ENCODE measurements at places on chromosomes 4 and X.

DNA sequence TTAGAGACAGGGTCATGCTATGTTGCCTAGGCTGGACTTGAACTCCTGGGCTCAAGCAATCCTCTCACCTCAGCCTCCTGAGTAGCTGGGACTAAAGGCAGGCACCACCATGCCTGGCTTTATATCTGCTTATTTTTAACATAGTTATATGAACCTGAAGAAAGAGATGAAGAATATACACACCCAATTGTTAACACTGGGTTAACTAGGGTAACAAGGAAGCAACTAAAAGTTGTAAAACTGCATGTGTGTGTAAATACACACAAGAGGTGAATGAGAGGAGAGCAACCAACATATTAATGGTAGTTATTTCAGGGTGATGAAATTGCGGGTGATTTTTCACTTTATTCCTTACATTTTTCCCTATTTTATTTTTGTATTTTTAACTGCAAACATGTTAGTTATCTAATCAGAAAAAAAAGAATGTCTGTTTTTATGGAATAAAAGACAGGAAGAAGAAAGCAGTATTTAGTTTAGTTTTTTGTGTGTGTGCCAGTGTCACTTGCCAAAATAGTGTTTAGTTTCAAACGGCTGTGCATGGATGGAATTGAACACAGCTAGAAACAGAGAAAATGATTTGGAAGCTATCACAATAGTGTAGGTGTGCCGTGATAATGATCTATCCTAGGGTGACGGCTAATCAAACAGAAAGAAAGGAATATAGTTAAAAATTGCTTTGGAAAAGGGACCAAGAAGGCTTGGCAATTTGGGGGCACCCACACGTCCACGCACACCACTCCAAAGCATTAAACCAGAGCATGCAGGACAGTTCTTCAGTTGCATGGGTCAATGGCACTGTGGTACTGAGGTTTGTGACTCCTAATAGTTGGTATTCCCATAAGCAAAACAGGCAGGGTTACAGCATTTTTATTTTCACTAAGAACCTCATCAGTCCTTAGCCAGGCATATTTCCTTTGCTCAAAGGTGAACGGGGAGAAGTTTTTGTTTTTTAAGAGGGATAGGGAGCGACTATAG, 89.1 kb upstream of the KLHL13 start:
- DNase-seq, result no peak

- no peak for DNase-seq
Observed at GRCh38 chr4:125319311-125319710, 4.6 kb downstream of the FAT4 start.

- DNase-seq, result no peak
Observed at GRCh38 chr4:54277691-54278090, 48.6 kb downstream of the PDGFRA start.

GRCh38 chr4:152992027-152992426, 55.9 kb downstream of the FHDC1 start:
- DNase-seq, result no peak

DNA sequence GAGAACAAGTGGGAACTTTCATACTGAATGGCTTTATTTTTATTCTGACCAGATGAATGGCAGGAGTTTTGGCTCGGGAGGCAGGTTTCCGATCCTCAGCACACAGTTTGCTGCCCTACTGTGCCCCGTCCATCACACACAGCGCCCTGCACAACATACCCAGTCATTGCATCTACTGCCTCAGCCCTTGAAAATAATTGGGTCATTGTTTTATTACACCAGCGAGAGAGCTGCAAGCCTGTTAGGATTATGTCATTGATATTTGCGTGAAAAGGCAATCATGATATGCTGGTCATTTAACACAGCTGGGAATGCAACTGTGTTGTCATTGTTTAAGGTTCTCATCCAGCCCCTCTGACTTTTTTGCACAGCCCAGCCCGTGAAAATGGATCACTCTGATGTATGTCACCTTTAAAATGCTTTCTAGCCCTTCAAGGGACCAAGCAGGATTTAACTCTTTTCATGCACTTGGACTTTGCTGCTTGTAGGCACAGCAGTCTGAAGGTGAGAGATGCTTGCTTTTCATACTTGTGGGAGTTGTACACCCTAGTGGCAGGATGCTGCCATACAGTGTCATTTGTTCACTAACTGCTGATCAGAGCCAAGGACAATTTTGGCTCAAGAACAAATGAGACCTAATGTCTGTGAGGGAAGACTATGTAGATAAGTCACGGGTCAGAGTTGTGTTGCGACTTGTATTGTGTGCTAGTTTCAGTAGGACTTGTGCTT, 62.3 kb downstream of the RTL9 start:
- no peak for DNase-seq

GRCh38 chrX:39492497-39493162, 605.1 kb downstream of the BCOR start:
- no peak for DNase-seq

DNA sequence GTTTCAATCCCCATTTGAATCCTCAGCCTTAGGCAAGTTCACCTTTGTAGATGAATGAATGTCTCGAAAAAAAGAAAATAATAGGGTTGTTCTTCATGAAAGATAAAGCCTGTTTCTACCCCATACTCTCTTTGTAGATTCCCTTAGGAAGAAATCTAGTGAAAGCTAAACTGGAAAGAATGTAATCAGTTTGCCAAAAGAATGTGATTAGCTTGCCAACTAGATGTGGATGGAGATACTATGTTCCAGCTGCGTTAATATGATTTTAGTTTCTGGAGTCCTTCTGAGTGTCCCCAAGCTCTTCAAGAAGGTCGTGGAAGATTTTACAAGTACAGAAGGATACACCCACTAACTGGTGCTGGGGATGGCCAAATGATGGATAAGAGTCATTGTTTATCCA, 162.3 kb upstream of the EDNRA start:
- DNase-seq, result no peak

GRCh38 chrX:2967998-2968909, 38.1 kb upstream of the ARSH start:
- DNase-seq, result no peak

DNA sequence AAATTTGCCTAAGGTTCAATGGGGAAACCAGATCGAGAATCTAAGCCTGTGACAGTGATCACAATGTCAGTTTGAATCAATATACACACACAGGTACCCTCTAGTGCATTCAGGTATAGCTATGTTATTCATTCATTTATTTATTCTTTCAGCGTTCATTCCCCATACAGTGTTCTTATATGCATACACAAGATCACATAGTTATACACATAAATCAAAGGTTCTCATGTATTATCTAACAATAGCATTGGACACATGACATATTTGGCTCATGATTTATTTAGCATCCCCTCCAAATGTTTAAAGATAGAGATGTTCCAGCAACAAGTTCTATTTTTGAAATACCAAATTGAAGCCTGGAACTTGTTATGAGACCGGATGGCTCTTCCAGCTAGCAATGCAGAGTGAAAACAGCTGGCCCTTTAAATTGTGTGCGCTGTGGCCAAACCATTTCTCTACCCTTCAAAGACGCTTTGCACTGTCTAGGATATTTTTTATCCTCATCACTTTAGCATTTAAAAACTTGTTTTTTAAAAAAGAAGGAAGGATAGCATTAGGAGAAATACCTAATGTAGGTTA, 131.0 kb downstream of the ATXN3L start:
- DNase-seq, result no peak

GRCh38 chr4:183241322-183241640, 78.8 kb downstream of the CLDN22 start:
- no peak for DNase-seq

GRCh38 chrX:130999360-130999759, 58.8 kb upstream of the ARHGAP36 start:
- no peak for DNase-seq

- no peak for DNase-seq
Observed at GRCh38 chrX:74534569-74535038, 79.8 kb downstream of the RLIM start.

GRCh38 chr4:118280501-118281218, 72.1 kb downstream of the PRSS12 start:
- no peak for DNase-seq

- DNase-seq, result no peak
Observed at GRCh38 chr4:177271091-177271490, 38.6 kb upstream of the NEIL3 start.

GRCh38 chr4:118683513-118683912, 1.7 kb upstream of the METTL14 start:
- DNase-seq, result no peak

Data from stimulated activated CD8-positive, alpha-beta memory T cell treated with anti-CD3 and anti-CD28 coated beads, Interleukin-4, amount 100 ng/mL, for 1 hour (primary cell).